Retinal pigment epithelial cell (primary cell): ENCODE measurements at places on chromosomes 1 and 21.
A peak's percentile ranks its signal among the peaks of the same experiment; 100 is the strongest.

DNA sequence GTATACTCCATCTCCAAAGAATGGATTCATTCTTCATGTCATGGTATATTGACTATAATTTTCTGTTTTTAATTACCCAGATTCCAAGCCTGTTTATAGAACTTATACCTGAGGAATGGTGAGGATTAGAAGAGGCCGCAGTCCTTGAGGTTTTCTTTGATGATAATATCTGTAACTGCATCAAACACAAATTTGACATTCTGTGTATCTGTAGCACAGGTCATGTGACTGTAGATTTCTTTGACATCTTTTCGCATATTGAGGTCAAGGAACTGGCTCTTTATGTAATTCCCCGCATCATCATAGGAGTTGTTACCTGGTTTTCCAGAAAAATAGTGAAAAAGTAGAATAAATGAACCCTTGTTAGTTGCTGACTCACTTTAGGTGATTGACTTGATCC, 16.2 kb downstream of the GNAT2 start:
- no peak for DNase-seq

DNA sequence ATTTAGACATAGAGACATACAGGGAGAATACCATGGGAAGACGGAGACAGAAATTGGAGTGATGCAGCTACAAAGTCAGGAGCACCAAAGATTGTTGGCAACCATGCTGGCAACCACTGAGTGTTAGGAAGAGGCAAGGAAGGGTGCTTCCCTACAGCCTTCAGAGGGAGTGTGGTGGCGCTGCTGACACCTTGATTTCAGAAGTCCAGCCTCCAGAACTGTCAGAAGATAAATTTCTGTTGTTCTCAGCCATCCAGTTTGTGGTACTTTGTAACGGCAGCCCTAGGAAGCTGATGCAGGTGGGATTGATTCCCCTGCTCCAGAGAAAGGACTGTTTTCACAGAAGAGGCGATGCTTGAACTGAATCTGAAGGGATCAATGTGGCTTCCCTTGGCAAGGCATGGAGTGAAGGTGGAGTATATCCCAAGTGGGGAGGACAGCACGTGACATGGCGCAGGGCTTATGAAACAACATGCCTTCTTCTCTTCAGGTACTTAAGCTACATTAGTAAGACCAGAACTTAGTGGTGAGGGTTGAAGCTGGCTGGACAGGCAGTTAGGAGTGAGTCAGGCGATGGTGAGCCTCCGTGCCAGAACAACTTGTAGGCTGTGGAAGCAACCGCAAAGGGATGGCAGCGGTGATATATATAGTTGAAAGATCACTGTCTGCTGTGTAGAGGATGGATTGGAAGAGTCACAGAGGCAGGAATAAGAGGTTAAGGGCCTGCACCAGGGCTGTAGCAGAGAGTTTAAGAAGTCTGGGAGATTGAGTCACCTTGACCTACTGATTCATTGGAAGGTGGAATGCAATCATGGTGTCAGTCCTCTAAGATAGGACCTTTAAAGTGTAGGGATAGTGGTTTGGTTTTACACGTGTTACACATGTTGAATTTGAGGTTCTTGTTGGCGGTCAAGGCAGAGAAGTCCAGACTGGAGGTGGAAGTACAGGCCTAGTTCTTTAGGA, 2.1 kb downstream of the LEPR start:
- DNase-seq, result no peak

- no peak for DNase-seq
Measured at GRCh38 chr1:217943361-217943760, 312.2 kb downstream of the SPATA17 start.

- DNase-seq, result no peak
Measured at GRCh38 chr1:233304489-233305102, 9.1 kb upstream of the PCNX2 start.

DNA sequence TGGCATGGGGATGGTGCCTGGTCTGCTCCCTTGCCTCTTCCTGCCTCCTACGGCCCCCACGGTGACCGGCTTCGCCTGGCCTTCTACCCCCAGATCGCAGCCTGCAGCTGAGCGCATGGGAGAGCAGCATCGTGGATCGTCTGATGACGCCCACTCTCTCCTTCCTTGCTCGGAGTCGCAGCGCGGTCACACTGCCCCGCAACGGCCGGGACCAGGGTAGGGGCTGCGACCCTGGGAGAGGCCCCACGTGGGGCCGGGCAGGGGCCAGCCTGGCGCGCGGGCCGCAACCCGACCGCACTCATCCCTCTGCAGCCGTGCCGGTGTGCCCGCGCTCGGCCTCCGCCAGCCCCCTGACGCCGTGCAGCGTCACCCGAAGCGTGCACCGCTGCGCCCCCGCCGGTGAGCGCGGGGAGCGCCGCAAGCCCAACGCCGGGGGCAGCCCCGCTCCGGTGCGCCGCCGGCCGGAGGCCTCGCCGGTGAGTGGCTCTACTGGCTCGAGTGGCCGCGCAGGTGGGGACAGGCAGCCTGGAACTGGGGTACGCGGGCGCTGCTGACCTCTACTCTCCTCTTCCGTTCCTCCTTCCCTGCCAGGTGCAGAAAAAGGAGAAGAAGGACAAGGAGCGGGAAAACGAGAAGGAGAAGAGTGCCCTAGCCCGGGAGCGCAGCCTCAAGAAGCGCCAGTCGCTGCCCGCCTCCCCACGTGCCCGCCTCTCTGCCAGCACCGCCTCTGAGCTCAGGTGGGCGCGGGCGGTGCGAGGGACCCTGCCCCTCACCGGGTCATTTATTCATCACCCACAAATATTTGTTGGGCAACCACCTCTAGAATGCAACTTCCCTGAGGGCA, 20.4 kb downstream of the MAP7D1 start:
- no peak for DNase-seq

GRCh38 chr21:17514124-17514845, 1.4 kb downstream of the CXADR start:
- peak; percentile 43 for DNase-seq
